ENCODE measurements at places on chromosomes 12 and 14. TPM values are rescaled to one million over a fixed set of nuclear protein-coding genes. Genes with fewer than 3 reads are reported as not detected.

Gene TAS2R42
- not detected for total RNA-seq

Gene ZDHHC22
- not detected for total RNA-seq

Gene TAS2R46
- 0.23 TPM for total RNA-seq

Gene CACNA2D4
- not detected for total RNA-seq

Gene LALBA
- not detected for total RNA-seq

Gene SRGAP1
- total RNA-seq = 2.1 TPM

Gene RNF31
- 44.3 TPM for total RNA-seq

Gene KRT2
- total RNA-seq = 0.53 TPM

Gene KRT74
- not detected for total RNA-seq

Gene SLC41A2
- 11.7 TPM for total RNA-seq

Gene BHLHE41
- total RNA-seq = 8.1 TPM

Gene SLC25A21
- total RNA-seq = not detected

Gene TRIP11
- 21.3 TPM for total RNA-seq

Gene SERPINA3
- total RNA-seq = 0.56 TPM

Gene KRT78
- total RNA-seq = not detected

Gene NOS1
- total RNA-seq = not detected

Gene AICDA
- total RNA-seq = not detected

Measured in H4 (cell line).